Stimulated activated CD4-positive, alpha-beta T cell treated with anti-CD3 and anti-CD28 coated beads, TNF-alpha, amount 100 ng/mL, for 4 hours (primary cell): ENCODE measurements at places on chromosomes 3 and 15.

DNA sequence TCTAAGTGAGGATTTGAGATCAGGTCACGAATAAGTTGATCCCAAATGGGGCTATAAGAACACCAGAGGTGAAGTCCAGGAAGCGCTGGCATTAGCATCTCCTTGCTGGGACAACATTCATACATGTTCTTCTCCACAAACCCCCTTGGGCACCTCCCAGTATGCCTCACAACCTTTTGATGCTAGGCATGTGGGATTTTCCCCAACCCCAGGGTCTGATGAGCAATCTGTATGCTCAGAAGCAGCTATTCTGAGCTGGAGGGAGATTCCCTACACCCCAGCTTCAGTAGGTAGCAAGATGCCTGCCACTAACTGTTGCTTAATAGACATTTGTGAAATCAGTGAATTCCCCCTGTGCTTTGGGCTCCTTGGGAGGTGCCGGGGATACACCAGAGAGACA is 32.2 kb downstream of the SLC6A11 start:
- no peak for DNase-seq

DNA sequence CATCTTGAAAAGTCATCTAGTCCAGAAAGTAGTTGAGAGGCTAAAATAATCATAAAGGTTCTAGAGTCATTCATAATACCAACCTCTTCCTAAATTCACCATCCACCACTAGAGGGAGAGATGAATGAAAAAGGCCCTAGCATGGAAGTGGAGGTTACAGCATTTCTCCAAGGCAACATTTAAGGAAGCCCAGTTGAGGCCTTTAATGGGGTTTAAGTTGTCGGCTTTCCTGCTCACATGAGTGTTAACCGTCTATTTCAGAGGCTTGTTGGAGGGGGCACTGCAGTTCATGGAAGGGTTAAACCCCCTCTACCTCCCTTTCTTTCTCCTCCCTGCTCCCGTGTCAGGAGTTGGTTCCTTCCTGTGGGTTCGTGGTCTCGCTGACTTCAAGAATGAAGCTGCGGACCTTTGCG is 3.8 kb upstream of the SLCO3A1 start:
- no peak for DNase-seq

DNA sequence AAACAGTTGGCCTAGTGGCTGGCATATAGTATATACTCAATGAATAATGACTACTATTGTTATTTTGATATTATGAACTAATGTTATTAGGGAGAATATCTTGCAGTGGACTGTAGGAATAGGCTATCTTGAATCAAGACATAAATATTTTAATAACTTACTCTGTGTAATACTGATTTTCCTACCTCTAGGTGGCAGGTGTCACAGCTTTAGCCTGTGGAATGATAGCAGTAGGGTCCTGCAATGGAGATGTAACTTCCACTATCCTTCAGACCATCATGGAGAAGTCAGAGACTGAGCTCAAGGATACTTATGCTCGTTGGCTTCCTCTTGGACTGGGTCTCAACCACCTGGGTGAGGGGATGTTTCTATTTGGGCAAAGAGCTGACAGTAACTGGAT is 6.5 kb downstream of the PSMD2 start:
- no peak for DNase-seq

DNA sequence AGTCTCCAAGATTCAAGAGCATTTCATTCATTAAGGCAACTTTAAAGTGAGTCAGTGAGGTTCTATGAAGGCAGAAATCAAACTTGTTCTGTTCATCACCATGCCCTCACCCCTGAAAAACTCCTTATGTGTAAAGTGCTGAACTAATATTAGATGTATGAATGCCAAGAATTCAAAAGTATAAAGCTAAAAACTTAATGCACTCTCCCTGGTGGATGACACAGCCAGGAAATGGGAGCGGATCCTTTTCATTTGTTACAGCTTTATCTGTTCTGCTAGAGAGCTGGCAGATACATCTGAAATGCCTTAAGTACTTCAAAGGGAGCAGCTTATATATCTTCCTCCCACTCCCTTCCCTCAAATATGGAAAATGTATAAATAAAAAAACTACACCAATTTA is 8.2 kb downstream of the TXNRD3 start:
- no peak for DNase-seq

DNA sequence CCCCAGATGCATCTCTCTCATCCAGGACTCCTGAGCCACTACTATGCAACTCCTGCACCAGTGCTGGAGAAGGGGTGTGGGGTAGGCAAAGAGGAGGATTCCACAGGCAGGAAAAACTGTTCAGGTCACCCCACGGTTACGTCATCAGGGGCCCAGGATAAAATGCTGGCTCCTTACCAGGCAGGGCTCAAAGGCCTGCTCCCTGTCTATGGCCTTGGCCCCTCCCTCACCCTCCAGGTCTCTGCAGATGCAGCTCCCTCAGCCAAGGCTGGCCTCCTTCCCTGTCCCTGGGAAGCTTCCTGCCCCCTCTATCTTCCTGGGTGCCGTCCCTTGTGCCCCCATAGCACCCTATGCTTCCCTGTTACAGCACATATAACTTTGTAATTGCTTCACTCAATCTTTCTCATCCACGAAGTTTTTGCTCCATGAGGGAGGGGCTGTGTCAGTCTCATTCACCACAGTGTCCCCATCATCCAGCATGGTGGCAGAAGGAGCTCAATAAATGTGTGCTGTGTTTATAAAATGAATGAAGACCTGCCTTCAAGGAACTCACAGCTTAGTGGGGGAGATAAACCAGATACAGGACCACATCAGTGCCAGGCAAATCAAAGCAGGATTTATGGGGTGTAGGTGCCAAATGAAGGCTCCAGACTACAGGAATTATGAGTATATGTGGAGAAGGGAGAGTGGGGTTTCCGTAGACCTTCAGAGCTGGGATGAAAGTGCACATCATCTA is 18.6 kb downstream of the KBTBD13 start:
- no peak for DNase-seq

DNA sequence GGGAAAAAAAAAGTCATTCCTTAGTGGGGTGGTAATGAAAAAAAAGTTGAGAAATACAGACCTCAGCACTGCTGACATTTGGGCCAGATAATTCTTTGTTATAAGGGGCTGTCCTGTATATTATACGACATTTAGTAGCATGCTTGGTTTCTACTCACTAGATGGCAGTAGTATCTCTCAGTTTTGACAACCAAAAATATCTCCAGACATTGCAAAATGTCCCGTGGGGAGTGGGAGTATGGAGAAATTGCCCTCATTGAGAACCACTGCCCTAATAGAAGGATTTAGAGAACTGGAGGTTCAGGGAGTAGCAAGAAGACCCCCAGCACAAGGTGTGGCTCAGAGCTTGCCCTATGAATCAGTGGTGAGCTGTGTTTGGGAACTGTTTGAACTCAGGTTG is 28.6 kb upstream of the TEX264 start:
- no peak for DNase-seq

DNA sequence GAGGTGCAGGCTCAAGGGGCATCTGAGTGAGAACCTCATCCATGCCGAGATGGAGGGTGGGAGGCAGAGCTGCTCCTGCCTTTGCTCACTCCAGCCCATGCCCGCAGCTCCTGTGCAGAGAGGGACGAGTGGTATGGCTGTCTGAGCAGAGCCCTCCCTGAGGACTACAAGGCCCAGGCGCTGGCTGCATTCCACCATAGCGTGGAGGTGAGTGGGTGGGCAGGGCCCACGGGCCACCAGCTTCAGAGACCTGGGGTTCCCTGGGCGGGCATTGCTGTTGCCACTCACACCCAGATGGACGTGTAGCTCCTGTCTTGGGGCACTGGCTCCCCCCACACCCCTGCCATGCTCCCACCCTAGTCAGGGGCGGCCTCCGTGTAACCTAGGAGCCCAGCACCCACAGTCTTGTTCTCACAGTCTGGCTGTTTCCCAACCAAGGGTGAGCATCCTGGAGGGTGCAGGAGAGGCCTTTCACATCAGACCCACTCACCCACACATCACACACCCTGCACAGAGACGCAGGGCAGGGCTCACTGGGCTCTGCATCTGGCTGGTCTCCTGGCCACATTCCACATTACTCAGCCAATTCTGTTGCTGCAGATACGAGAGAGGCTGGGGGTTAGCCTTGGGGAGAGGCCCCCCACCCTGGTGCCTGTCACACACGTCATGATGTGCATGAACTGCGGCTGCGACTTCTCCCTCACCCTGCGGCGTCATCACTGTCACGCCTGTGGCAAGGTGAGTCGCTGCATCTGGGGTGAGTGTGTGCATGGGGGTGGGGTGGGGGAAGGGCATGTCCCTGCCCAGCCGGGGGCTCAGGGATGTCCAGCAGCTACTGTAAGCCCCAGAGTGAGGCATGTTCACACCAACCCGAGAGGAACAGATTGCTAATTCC is 25.3 kb upstream of the NR2C2 start:
- DNase-seq: no peak

GRCh38 chr3:196454935-196455334 is 22.7 kb upstream of the UBXN7 start:
- DNase-seq: no peak
